Suppressor macrophage (primary cell): ENCODE measurements at places on chromosomes 7 and 10.

DNA sequence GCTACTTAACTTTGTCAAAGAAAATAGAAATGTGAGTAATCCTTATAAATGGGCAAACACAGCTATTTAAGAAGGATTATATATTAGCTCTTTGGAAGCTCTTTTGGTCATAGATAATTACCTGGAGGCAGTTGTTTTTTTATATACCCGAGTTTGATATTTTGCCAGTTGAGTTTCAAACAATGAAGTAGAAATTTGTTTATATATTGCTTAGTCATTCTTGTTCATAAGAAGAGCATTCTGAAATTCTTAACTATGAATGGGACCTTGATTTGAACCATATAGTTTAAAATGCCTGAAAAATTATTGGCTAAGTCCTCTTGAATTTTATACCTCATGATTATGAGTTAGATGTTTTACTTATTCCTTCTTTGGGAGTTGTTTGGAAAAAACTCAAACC is 36.4 kb downstream of the MINPP1 start:
- no peak for DNase-seq

DNA sequence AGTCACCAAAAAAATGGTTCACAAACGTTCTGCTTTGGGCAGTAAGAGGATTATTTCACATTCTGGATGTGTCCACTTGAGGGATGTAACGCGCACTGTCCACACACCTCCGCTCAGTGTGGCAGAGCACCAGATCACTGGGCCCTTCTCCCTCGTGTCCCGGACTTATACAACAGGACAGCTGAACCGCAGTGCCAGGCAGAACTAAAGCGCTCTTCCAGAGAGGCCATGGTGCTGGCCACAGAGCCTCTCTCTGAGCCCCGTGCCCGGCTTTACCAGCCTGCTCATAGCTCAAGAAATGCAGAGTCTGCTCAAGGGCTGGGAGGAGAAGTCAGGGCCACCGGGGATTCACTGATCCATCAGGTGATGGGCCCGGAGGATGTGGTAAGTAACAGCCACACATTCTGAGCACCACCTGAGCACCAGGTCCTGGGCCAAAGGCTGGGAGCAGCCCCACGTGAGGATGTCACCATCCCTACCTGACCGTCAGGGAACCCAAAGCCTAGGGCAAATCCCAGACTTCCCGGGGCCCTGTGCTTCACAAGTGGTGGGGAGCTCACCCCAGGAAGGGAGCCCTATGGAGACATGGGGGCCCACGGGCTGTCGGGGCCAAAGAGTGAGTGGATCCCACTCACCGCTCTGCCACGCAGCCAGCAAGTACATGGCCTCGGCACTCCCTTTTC is 74.9 kb downstream of the FAM53B start:
- no peak for DNase-seq

DNA sequence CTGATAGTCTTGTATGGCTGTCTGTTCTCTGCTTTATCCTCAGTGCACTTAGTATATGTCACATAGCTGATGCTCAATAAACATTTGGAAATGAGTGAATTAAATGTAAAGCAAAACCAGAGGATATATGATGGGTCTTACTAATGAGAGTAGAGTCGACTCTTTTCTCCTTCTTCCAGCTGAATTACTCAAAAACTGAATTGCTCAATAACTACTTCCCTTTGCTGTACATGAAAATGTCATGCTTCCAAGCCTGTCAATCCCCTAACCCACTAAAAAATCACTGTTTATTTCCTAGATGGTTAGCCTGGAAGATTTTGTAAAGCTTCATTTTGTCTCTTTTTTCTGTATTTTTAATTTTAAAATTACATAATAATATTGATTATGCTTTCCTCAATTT is 88.0 kb downstream of the OR13A1 start:
- DNase-seq = peak; percentile 69

GRCh38 chr10:103835096-103836050 is 20.0 kb downstream of the SH3PXD2A start:
- DNase-seq = peak; percentile 45

- peak; percentile 51 for DNase-seq
Measured at GRCh38 chr7:105015390-105015965, 1.5 kb downstream of the KMT2E start.

DNA sequence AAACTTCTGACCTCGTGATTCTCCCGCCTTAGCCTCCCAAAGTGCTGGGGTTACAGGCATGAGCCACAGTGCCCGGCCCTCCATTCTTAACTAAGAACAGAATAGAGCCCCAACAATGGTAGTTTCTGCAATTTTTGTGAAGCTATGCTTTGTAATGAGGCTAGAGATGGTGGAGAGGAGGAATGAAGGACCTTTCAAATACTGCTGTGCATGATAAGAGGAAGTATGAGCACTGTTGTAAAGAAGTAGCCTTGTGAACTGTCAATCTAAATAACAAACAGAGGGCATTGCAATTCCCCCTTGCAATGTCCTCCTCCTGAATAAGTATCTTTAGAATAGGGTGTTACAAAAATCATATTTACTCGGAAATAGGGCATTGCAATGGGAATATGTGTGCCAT is 70.2 kb downstream of the EVX1 start:
- DNase-seq = peak; percentile 40

- peak; percentile 84 for DNase-seq
Measured at GRCh38 chr10:100338434-100339036, 8.5 kb upstream of the SCD start.

GRCh38 chr7:17619196-17619818 is 320.9 kb downstream of the AHR start:
- no peak for DNase-seq
